Mesangial cell (primary cell): ENCODE measurements at places on chromosomes 4 and X. TPM values are rescaled to one million over a fixed set of nuclear protein-coding genes. Genes with fewer than 3 reads are reported as not detected.

The EVC gene
- total RNA-seq: 26.7 and 97.1 TPM in 2 replicates

The OSTC gene
- total RNA-seq: 111 and 142 TPM in 2 replicates

The ING2 gene
- total RNA-seq: 3.3 and 3.9 TPM in 2 replicates

The RPS3A gene
- total RNA-seq: 1,012 and 1,259 TPM in 2 replicates

The CCKAR gene
- 0.33 TPM in 1 of 2 replicates, not detected in the other for total RNA-seq

The INPP4B gene
- total RNA-seq: 4.7 and 6.0 TPM in 2 replicates

The TCEAL6 gene
- total RNA-seq: not detected in 2 replicates

The PTTG2 gene
- not detected in 2 replicates for total RNA-seq
